ENCODE measurements at places on chromosomes 7 and 10.

DNA sequence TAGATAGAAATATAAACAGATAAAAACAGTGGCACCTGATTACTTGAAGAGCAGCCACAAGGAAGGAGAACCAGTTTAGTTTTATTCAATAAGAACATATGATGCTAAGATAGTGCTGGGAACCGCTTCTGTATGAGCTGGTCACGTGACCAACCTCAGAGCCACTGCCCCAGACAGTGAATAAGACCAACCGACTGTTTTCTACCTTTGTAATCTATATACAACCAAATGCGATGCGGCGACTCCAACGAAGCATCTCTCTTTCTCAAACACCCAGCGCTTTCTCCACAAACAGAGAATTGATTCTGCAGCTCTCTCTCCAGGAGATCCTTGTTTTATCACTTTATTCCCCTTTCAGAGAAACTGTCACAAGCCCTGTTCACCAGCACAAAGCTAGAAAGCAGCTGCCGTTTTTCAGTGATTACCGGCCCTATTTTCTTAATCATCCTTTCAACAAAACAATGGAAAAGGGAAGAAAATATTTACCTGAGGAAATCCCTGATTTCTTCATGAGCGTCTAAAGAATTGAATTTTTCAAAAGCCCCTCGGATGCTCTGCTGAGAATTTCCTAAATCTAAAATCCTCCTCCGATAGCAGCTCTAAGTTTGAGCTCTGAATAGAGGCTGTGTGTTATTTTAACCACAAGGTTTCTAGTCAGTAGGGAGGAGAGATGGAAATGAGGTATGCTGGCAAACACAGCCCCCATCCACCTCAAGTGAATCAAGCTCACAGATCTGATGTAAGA is 55.7 kb upstream of the JCAD start:
- no peak for DNase-seq

DNA sequence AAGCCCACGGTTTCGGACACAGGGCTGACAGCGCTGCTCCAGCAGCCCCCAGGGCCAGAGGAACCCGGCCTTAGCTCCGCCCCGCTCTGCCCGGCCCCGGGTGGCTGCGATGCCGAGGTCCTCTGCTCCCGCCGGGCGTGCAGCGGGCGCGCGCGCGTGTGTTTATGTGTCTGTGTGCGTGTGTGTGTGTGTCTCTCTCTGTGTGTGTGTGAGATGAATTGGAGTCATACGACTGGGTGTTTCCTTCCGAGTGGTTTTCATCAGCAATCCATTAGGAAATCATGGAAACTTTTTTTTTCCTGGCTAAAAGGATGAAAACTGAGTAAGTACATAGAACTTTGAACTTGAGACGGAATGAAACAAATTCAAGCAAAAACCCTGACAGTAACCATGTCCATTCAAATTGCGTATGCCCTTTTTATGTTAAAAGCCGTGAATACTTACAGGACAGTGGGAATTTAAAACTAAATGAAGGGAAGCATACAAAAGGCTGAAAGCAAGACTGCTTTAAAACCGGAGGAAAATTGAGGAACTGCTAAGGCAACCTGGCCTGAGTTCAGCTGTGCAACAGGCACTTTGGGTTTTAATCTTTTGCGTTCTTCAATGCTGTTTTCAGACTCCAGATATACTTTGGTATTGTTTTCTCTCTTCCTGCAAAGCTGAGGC is at the start of gene CPED1:
Gene CPED1 (plus strand): TSS at position 121 of the 666 bp plus-strand sequence. CDS start 911 bp downstream, outside the sequence.
- DNase-seq = peak; percentile 12

- DNase-seq = no peak
Observed at GRCh38 chr10:30806850-30807249, 177.3 kb upstream of the LYZL2 start.

DNA sequence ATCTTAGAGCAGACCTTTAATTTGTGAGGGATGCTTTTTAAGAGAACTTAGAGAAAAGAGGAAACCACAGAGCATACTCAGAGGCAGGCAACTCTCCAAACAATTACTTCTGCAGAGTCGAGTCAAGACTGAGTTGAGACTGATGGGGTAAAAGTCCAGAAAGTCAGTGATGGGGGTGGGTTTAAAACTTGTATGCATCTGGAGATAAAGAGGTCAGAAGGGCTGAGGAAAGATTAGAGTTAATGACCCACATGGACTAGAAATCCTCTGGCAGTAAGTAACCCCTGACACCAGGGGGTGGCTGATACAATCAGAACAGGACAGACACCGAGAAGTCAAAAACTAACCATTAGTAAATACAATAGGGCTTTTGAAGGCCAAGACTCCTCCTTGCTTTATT is 42.4 kb upstream of the SEPTIN7 start:
- no peak for DNase-seq

- DNase-seq = no peak
Observed at GRCh38 chr7:142997456-142997989, 29.4 kb downstream of the OR9A2 start.

GRCh38 chr7:90955641-90956207 is 308.5 kb upstream of the FZD1 start:
- peak; percentile 49 for DNase-seq

- DNase-seq = no peak
Observed at GRCh38 chr7:139683137-139683921, 94.5 kb downstream of the HIPK2 start.

DNA sequence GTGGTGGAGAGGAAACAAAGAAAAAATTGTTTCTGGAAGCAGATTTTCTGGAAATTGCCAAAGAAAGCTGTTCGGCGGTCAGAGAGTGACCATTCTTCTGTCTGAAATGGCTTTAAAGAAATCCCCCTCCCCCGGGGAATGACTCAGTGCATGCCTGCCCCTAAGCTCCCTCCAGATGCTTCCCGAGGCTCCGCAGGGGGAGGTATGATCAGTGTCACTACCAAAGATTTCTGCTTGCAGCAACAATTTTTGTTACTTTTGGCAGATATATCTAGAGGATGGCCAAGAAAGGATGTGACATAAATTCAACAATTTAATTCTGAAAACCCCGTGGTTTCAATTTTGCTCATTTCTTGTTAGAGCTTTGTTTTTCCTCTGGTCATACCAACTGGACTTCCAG is 163.9 kb downstream of the JCAD start:
- no peak for DNase-seq

- no peak for DNase-seq
Observed at GRCh38 chr10:29642990-29643389, 8.2 kb upstream of the SVIL start.

DNA sequence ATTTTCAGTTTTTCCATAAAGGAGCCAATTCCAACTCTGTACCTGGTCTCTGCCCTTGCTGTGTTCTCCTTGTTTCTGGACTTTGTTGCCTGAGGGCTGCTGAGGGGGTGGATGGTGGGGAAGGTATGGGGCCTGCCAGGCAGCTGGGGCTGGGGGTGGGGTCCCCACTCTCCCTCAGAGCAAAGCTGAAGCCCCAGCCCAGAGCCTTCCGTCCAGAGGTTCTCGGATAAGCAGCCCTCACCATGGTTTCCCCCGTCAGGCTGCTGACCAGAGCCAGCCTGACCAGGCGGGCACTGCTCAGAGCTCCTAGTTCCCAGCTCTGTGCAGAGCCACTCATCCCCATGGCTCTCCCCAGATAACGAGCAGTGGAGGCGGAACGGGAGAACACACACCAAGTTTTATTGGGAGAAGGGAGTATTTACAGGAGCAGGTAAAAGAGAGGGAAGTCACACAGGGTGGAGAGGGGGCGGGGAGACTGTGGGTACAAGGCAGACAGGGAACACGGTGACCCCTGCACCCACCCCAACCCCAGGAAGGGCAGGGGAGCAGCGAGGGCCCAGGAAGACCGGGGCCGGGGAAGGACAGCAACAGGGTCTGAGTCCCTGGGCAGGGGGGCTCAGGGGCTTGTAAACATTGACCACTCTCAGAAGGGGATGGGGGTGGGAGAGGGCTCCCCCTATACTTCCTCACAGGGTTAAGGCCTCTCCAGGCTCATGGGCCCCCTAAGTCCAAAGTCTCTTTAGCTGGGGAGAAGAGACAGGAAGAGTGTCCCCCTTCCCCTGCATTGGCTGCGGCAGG is 5.8 kb downstream of the GNB2 start:
- DNase-seq = no peak

- no peak for DNase-seq
Observed at GRCh38 chr10:53005612-53006345, 233.2 kb upstream of the MBL2 start.

DNA sequence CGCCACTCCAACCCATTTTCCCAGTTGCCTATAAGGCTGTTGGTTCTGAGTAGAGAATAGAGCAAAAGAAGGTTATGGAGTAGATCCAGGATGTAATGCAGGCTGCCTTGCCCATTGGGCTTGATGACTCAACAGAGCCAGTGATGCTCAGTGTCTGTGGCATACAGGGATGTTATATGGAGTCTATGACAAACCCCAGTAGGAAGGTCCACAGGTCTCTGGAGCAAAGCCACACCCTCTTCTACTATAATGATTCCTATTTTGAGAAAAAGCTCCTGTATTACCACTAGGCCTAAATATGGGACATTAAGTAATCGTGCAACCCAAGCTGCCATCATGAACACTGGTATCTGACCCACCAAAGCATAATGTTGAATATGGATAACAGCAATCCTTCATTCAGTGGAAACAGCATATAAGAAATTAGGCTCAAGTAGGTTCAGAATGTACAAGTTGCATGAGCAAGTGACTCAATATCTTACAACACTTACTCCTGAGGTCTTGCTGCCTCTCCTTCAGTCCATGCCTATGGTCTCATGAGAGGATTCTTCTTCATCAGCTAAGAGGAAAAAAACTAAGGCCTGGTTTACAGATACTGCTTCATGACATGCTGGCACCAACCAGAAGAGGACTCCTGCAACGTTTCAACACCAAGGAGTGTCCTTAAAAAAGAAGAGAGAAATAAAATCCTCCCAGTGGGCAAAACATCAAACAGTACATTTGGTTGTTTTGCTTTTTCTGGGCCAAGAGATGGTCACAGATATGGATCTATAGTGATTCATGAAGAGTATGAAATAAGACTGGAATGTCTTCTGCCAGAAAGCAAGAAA is 14.8 kb upstream of the FHIP2A start:
- DNase-seq = no peak

- DNase-seq = no peak
Observed at GRCh38 chr10:22372917-22373316, 27.6 kb downstream of the SPAG6 start.

DNA sequence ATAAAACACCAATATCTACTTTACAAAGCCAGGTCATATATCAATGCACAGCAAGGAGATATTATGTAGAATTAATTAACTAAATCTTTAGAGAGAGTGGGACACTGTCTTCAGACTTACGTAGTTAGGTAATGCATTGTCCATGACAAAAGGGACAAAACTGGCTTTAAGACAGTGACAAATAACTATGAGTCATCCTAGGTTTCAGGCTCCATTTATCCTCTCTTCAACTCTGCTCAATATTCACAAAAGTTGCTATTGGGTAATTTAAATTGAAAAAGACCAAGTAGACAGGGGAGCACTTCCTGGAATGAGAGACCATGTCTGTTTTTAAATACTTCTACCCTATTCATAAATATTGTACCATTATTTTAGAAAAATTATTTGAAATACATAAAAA is 464.5 kb downstream of the ARL4A start:
- DNase-seq = peak; percentile 75

- no peak for DNase-seq
Observed at GRCh38 chr7:155810770-155811559, 1.3 kb downstream of the SHH start.

DNA sequence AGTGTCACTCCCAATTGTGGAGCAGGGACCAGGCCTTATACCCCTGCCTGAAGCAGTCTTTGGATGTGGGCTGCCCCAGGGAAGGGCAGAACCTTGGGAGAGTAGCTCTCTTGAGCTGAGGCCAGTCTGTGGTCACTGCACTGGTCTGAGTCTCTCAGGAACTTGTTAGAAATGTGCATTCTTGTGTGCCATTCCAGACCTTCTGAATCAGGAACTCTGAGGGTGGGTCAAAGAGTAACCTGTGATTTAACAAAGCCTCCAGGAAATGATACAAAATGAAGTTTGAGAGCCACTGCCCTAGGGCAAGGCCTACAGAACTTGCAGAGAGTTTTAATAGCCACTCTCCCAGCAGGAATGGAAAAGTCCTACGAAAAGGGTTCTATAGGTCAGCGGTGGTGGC is 68.1 kb downstream of the LYZL1 start:
- no peak for DNase-seq

DNA sequence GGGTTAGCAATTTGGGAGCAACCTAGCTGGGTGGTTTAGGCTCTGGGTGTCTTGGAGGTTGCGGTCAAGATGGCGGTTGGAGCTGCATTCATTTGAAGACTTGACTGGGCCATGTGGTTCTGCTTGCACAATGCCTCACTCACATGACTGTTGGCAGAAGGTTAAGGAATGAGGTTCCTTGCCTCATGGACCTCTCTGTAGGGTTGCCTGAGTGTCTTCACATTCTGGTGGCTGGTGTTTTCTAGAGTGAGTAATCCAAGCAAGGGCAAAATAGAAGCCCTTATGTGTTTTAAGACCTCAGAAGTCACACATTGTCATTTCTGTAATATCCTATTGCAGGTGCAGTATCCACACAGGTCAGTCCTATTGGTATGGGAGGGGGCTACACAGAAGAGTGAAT is 52.0 kb downstream of the CDK14 start:
- no peak for DNase-seq

DNA sequence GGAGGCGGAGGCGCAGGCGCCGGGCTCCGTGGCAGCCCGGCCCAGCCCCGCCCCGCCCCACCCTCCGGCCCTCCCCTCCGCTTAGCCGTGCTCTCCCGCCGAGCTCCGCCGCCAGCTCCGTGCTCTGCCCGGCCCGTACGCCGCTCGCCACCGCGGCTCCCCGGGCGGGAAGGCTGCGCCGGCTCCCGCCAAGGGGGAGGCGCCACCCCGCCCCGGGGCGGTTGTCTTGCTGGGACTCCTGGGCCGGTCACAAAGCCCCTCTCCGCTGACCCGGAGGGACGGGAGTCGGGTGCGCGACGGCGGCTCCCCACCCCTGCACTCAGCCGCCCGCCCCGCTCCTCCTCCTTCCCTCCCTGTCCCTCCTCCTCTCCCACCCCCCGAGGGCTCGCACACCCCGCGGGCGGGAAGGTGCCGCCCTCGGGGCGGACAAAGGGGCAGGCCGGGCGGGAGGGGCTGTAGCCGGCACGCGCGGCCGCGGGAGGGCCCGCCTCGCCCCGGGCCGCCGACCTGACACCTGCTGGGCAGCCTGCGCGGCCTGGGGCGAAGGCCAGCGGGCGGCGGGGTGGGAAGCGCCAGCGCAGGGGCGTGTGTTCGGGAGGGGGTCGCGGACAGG is 11.5 kb upstream of the SP8 start:
- DNase-seq = peak; percentile 69

DNA sequence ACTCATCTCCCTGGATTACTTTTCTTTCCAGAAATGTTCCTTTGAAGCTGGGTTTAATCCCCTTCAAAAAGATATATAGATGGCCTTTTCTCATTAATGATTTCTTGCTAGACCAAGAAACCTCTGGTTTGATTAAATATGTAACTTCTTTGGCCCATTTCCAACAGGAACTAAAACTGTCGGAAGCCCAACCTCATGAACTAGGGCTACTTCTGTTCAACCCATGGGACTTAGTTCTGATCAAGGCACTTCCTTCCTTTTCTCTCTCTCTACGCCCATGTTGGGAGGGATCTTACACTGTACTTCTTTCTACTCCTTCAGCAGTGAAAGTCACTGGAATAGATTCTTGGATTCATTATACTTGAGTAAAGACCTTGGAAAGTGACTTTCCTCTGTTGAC is 83.6 kb downstream of the TMEM106B start:
- DNase-seq = no peak

- no peak for DNase-seq
Observed at GRCh38 chr7:27351786-27352185, 109.2 kb downstream of the EVX1 start.

GRCh38 chr10:79066411-79067240 is 2.1 kb upstream of the ZMIZ1 start:
- peak; percentile 59 for DNase-seq

GRCh38 chr10:98258683-98259454 is 9.1 kb downstream of the LOXL4 start:
- no peak for DNase-seq

GRCh38 chr10:112236486-112236885 is 46.7 kb upstream of the TECTB start:
- no peak for DNase-seq
